ENCODE measurements at places on chromosomes 3 and 15.
A peak's percentile ranks its signal among the peaks of the same experiment; 100 is the strongest.

DNA sequence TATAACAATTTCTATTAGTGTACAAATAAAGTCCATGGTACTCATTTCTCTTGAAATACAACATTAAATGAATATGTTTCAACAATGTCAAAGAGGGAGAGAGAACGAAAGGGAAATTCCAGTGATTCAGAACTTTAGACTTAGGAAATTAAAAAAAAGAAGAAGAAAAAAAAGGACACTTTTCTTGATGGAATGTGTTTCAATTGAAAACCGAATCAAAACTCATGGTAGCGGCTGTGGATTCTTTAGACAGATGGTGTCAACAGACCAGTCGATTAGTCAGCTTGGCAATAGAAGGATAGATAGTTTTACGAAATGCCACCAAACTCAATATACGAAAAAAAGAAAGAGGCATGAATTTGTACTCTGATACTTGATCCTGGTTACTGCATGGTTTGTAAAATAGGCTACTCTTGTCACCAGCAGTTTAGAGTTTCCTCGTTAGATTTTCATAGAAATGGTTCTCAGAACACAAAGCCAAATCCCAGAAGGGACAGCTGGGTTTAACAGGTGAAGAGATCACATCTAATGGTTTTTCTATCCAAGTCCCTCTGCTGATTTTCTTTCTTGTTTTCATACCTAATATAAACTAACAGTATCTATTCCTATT is 793.5 kb downstream of the ROBO1 start:
- DNase-seq = peak; percentile 69

- no peak for DNase-seq
Observed at GRCh38 chr15:56679225-56679624, 54.1 kb downstream of the ZNF280D start.

GRCh38 chr15:67343206-67343605 is 88.6 kb downstream of the IQCH start:
- no peak for DNase-seq

- no peak for DNase-seq
Observed at GRCh38 chr3:99084826-99085225, 183.3 kb upstream of the DCBLD2 start.

DNA sequence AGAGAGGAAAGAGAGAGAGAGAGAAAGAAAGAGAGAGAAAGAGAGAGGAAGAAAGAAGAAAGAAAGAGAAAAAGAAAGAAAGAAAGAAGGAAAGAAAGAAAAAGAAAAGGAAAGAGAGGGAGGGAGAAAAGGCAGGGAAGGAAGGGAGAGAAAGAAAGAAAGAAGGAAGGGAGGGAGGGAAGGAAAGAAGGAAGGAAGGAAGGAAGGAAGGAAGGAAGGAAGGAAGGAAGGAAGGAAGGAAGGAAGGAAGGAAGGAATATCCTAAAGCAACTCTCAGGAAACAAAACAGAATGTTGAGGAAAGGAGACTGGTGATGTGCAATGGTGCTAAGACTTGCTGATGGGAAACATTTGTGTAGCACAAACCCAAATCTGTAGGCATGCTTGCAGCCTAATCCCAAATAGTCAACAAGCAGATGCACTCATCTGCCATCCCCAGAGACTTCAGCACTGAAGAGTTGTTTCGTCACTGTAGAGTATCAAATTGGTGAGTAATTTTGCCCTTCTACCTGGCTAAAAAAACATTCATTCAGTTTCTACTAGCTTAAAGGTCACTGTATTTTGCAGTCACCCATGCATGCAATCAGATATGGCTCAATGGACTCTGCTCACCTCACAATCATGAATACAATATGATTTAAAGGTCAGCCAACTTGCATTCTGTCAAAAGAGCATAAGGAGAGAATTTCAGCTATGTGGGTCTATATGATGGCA is 480.3 kb downstream of the FGF12 start:
- DNase-seq = peak; percentile 81

- DNase-seq = no peak
Observed at GRCh38 chr15:63418811-63419210, 37.2 kb upstream of the CA12 start.

DNA sequence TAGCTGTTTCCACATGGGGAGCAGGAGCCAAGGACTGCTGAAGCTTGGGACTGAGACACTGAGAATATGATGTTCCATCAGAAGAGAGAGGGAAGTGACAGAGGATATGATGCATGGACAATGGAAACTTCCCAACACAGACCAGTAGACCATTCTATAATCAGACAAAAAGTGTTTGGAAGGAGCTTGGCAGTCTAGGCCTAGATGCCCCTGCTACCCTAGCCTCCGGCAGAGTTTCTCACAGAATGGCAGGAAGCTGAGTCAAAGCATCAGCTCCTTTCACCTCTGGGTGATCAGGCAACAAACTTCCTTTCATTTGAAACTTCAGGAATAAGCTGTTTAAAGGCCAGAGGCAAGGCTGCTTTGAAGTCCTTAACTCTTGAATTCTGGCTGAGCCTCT is 222.0 kb downstream of the NEK10 start:
- no peak for DNase-seq

DNA sequence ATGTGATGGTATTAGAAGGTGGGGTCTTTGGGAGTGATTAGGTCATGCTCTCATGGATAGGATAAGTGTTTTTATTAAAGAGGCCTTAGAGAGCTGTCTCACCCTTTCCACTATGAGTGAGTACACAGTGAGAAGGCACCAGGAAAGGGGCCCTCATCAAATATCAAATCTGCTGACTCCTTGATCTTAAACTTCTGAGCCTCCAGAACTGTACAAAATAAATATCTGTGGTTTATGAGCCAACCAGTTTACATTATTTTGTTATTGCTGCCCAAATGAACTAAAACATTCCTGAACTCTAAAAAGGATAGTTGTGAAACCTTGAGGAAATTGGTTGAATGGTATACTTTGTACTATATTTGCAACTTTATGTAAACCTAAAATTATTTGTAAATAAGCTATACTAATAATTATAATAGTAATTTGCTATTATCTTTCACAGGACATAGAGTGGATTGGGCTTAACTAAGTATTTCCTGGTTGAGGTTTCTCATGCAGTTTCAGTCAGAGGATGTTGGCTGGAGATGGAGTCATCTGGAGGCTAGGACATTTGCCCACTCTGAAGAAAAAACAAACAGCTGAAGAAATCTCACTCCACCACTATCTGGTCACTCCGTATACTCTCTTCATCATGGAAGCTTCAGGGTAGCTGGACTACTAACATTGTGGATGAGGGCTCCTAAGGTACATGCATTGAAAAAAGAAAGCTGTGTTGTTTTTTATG is 1068.6 kb upstream of the CADM2 start:
- no peak for DNase-seq

DNA sequence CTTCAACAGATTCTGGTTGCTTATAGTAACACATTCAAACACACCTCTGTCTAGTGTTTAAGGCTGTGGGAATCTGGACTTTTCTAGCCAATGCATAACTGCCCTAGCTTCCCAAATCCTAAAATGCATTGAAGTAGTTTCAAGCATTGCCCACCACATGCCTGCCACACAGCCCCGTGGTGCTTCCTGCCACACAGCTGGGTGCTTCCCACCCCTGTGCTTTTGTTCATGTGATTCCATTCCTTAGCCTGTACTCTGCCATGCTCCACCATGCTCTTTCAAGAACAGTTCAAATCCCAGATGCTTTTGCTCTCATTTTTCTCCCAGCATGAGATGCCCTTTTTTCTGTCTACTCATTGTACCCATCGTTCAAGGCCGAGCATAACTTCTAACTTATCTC is 2.3 kb upstream of the CMC1 start:
- DNase-seq = no peak

DNA sequence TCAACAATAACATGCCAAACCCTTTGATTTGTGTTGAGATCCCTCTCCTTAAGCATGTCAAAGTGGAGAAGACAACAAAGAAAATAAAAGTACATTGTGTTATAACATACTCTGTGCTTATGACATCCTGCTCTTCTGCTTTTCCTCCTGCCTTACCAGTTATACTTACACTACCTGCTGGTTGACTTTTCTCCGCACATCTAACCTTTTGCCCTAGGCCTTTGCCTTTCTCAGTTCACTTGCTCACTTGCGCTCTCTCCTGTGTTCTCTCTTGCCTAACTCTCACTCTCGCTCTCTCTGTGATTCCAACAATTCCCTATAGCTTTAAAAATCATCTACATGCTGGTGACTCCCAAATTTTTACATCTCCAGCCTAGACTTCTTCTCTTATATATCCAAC is 5.7 kb downstream of the DNAH12 start:
- no peak for DNase-seq

GRCh38 chr3:25768851-25769250 is 14.4 kb downstream of the NGLY1 start:
- DNase-seq = no peak

- DNase-seq = no peak
Observed at GRCh38 chr3:141602706-141603105, 115.9 kb downstream of the RASA2 start.

GRCh38 chr3:11510001-11510340 is 133.7 kb downstream of the VGLL4 start:
- DNase-seq = no peak

- no peak for DNase-seq
Observed at GRCh38 chr3:154275965-154276364, 48.3 kb downstream of the DHX36 start.

- no peak for DNase-seq
Observed at GRCh38 chr3:19688767-19689166, 245.2 kb downstream of the EFHB start.

- DNase-seq = no peak
Observed at GRCh38 chr3:125358923-125359322, 16.2 kb downstream of the ZNF148 start.

GRCh38 chr15:65901336-65901735 is 32.0 kb downstream of the RAB11A start:
- no peak for DNase-seq

- DNase-seq = no peak
Observed at GRCh38 chr15:26712335-26712734, 60.5 kb downstream of the GABRB3 start.

DNA sequence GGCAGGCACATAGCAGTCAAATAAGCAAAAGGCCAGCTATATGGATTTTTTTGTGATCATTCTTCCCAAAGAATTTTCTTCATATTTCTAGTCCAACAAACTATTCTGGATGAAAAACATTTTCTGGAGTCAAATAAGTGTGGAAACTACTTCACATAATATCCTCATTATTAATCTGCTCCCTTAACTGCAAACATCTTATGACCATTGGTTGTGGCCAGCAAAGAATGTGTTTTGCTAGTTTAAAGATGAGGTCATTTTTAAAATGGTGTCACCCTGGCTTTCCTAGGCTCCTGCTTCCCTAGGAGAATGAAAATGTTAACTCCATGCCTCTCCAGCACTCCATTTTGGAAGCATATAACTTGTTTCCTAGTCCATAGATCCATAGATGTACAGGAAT is 118.8 kb downstream of the SST start:
- no peak for DNase-seq

DNA sequence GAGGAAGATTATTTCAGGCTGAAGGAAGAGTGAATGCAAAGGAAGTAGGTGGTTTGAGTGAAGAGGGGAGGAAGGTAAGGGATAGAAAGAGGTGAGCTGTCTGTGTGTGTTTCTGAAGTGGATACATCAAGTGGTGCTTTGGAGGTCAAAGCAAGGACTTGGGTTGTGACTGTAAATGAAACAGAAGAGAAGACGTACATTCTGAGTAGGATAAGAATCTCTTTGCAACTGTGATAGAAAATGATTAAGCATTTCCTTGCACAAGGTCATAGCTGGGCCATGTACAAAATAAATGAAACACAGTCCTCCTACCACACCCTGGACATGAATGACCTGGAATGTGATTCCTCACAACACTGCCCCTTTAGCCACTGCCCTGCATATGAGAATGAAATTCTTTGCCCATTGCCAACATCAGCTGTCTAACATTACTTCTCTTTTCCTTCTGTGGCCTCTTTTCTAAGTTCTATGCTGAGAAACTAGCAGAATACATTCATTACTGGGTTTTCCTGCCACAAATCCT is 28.3 kb upstream of the MINDY4B start:
- DNase-seq = no peak

GRCh38 chr3:136979684-136980083 is 21.9 kb downstream of the IL20RB start:
- DNase-seq = no peak

- DNase-seq = peak; percentile 21
Observed at GRCh38 chr3:149765762-149766334, 13.6 kb upstream of the COMMD2 start.

DNA sequence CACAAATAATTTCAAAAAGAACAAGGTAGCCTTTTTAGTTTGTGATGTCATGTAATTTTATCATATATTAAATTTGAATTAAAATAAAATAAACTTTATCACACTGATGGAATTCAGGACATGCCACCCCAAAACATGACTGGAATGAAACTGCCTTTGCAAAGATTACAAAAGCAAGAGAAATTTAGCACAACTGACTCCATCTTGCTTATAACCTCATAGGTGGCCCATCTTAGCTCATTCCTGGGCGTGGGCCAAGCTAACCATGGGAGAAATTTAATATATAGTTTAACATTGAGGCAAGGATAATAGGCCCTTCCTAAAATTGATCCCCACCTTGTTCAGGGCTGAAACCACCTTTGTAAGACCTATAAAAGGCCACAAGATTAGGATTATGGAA is 235.6 kb downstream of the ZNF385D start:
- no peak for DNase-seq

GRCh38 chr15:82641129-82641798 is 5.9 kb downstream of the CPEB1 start:
- DNase-seq = peak; percentile 1

DNA sequence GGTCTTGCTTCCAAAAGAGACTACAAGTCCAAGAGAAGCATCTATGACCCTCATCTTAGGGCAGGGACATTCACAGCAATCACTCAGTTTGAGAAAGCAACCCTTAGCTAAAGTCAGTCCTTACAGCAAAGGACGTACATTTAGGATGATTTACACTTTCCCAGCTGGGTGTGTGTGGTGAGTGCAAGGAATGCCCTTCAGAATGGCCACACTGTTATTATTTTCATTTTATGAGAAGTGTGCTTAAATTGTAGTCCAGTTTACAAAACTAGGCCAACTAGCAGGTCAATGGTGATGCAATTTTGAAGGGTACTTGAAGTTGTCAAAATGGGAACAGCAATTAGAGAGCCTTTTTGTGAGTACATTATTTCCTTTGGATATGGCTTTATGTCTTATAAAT is 26.0 kb upstream of the CCK start:
- no peak for DNase-seq

GRCh38 chr15:64092864-64093626 is 593 bp downstream of the CIAO2A start:
- DNase-seq = no peak

GRCh38 chr15:48289628-48290027 is 41.6 kb upstream of the DUT start:
- no peak for DNase-seq

GRCh38 chr3:95627293-95627692 is 1187.1 kb upstream of the EPHA6 start:
- DNase-seq = no peak

DNA sequence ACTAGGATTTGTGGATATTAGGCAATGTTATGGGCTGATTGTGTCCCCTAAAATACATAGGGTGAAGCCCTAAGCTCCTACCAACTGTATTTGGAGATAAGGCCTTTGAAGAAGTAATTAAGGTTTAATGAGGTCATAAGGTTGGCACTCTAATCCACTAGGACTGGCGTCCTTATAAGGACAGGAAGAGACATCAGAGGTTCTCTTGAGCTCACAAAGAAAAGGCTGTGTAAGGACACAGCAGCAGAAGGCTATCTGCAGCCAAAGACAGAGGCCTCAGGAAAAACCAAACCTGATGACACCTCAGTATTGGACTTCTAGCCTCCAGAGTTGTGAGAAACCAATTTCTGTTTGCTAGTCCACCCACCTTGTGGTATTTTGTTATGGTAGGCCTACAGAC is 416.7 kb downstream of the ZBTB20 start:
- no peak for DNase-seq
